ENCODE measurements at places on chromosomes 3 and 15.

DNA sequence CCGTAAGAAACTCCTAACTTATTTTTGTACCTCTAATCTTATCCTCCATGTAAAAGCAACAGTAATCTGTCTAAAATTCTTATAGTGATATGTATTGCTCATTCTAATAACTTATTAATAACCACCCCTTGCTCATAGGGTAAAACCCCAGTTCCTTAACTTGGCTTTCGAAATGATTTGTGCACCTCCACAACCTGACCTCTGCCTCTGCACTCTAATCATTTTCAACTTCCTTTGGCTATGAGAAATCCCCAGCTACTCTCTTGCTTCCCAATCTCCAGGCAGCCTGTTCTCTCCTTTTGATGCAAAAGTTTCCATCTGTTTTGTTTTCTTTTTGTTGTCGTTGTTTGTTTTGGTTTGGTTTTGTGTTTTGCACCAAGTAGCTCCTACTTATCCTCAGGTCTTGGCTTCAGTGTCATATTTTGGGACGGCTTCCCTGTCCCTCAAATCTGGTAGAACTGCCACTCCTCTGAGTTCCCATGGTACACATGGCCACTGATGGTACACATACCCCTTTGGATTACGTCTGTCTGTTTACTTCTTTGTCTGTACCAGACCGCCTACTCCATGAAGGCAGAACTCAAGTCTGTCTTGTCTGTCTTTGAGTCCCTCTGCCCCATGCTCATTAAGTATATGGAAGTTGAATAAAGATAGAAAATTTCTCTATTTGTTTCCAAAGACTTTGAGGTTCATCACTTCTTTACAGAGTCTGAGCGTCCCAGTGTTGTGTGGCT lies 105.6 kb upstream of the TGFBR2 start:
- no peak for DNase-seq

DNA sequence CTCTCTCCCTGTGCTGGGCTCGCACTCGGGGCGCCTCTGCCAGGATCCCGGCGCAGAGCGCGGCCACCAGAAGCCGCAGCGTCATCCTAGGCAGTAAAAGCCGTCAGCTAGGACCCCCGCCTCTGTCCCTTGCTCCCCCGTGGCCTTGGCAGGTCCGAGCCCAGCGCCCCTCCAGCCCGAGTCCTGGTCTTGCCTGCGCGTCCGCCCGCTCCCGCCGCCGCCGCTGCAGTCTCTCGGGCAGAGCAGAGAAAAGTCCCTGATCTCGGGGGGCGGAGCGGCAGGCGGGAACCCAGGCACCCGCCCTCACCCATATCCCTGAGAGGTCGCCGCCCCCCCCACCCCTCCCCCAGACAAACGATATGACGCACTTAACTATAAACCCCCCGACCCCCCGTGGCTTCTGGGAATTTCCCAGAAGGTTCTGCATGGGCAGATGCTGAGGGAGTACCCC lies at the start of gene COL7A1:
TSS of gene COL7A1 (minus strand) at position 255 of the 451 bp plus-strand sequence. CDS start at position 85, 170 bp downstream.
- DNase-seq, result no peak

DNA sequence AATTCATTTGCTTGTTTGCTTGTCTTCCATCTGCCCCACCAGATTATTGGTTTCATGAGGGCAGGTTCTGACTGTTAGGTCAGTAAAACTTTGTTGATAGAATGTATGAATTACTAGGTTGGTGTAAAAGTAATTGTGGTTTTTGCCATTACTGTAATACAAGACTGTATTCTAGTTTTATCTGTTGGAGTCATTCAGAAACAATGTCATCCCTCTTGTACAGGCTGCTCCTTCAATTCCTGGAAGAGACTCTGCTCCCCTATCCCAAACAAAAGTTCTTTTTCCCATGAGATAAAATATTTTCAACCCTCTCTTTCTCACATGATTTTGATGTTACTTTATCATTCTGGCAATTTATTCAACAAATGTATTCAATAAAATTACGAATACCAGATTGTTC lies 115.0 kb downstream of the CHST2 start:
- no peak for DNase-seq

- DNase-seq, result no peak
Observed at GRCh38 chr3:190892395-190892902, 30.0 kb upstream of the GMNC start.

DNA sequence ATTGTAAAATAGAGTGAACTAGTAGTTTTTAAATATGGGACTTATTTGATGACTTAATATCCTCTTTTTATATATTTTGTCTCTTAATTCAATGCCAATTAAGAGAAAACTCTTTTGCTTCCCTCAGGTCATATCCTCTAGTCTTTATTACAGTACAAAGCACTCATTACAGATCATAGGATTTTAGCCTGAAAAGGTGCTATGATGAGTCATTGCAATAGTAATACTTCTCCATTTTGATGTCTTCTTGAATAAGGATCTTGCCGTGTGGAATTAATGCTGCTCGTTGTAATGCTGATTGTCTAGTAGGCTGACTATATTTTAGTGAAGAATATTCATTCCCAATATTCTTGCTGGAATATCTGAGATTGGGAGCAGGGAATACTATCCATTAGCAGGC lies 612.2 kb upstream of the GOLIM4 start:
- no peak for DNase-seq

DNA sequence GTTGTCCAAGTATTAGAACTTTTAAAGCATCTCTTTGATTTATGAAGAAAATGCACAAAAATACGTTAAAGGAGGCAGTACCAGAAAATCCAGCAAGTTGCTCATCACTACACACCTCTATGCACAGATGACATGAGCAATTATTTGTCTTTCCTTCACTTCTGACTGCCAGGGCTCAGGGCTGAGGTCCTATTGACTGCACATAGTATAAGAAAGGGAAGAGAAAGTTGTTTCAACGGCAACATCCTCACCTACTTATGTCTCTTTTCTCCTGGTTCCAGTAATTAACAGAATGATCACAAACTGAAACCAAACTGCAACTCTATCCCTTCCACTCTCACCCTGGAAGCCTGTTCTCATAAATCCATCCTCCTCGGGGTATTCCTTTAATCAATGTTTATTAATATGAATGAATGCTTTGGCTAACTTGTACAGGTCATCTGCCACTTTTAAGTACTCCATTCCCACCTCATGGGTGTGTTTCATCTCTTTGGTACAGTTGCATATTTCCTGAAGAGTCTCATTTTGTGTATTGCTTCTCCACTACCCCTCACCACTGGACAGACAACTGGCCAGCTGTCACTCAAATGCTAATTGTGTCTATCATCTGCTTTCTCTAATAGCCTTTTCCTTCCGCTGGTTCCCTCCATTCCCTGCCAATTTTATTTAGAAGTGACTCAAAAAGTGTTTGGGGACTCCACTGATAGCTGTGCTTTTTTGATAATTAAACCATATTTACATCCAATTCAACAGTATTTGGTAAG lies 34.5 kb downstream of the RAB27A start:
- no peak for DNase-seq

- no peak for DNase-seq
Observed at GRCh38 chr3:25056036-25056755, 371.9 kb upstream of the RARB start.

- DNase-seq, result no peak
Observed at GRCh38 chr3:9881441-9881840, 1.4 kb upstream of the CIDEC start.

- no peak for DNase-seq
Observed at GRCh38 chr15:49953421-49953820, 165.6 kb downstream of the ATP8B4 start.

DNA sequence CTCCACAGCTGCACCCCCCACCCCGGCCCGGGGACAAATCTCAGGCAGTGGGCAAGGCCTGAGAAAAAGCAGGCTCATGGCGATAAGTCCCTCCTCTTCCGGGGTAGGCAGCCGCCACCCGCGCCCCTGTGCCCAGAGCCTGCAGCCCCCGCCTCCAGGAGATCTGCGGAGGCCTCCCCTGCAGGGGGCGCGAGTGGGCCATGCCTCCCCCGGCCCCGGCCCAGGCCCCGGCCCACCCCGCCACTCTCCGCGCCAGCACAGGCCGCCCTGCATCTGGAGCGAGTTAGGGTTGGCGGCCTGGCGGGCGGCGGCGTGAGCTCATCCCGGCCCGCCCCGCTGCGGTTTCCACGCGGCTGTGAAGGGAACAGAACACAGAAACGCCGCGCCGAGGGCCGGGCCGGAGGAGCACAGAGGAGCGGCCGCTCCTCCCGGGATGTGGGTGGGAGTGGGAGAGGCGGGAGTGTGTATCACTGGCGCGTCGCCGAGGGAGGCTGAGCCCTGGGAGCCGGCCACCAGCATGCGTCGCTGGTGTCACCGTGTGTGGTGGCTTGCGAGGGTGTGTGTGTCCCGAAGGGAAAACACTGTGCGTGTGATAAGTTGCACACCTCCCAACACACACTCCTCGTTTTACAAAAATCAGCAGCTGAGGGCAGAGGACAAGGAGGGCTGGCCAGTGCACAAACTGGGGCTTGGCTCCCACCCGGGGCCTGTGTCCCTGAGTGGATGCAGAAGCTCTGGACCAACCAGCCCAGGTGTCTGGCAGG lies 17.2 kb downstream of the MYL3 start:
- DNase-seq, result peak; percentile 53

DNA sequence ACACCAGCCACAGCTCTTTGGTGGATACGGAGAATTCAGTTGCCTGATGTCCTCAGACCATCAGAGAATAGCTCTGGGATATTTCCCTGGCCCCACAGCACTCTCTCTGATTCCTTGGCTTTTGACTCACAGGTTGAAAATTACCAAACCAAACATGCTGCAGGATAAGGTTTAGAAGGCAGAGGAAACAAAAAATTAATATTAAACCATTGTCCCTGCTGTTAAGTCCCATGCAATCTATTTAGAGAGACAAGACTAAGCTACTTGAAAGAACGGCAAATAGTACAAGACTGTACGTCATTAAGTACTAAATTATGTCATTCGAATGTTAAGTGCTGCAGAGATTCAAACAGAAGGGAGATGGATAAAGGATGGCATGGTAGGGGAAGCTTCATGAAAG lies 501.4 kb downstream of the MECOM start:
- DNase-seq, result no peak

DNA sequence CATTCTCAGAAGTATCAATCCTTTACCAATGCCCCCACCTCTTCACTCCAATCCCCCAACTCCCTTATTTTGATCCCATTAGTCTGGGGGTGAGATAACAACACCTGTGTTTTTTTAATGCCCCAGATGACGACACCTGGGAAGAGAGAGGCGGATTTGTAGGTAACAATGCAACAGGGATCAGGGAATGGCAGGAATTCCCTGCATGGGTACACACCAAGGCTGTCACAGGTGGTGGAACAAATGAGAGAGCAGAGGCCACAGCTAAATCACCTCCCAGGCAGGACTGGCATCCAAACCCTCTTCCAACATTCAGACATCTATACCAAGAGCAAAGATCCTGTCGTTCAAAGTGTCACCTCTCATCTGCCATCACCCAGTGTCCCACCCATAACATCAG lies 319.2 kb upstream of the TRIM42 start:
- DNase-seq, result no peak

DNA sequence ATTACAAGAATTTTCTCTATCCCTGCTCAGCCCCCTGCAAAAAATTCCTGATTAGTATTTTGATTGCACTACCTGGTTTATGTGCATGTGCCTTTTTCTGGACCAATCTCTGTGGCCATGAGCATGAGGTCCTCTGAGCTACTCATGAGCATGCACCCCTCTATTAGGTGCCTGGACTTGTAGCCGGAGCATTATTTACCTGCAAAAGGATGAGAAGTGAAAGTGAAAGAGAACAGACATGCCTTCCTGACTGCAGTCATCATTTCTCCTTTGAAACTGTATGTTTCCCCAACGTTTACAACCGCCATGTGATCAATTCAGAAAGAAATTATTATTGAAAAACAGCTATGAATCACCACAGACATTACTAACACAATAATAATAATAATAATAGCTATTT lies 1008.8 kb downstream of the ROBO2 start:
- DNase-seq, result no peak

DNA sequence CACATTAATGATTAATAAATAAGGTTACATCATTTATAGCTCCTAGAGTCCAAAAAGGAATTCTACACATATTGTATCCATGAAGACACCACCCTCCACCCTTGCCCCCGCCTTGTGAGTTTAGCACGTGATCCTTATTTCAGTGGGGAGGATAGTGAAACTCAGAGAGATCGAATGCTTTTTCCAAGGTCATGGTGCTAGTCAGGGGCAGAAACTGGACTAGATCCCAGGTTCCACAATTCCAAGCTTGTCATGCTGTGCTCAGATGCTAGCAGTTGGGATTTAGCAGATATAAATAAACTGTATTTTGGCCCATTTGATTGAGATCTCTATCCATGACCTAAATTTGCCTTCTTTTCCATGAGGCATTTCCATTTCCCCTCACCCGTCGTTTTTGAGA lies 227.4 kb upstream of the THRB start:
- no peak for DNase-seq

DNA sequence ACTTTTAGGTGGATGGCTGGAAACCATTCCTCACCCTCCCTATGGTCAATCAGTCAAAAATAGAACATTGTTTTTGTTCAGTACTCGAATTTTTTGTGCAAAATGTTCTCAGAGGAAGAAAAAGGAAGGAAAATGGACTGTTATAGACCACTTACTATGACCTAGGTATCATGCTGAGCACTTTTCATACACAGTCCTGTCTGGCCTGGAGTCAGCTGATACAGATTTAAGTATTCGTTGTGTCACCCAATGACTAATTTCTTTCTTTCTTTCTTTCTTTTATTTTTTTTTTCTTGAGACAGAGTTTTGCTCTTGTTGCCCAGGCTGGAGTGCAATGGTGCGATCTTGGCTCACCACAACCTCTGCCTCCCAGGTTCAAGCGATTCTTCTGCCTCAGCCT lies 29.1 kb upstream of the TNIK start:
- no peak for DNase-seq

GRCh38 chr3:146550743-146551510 lies 6.5 kb upstream of the PLSCR1 start:
- no peak for DNase-seq

GRCh38 chr3:143081844-143082778 lies 37.5 kb upstream of the CHST2 start:
- no peak for DNase-seq

DNA sequence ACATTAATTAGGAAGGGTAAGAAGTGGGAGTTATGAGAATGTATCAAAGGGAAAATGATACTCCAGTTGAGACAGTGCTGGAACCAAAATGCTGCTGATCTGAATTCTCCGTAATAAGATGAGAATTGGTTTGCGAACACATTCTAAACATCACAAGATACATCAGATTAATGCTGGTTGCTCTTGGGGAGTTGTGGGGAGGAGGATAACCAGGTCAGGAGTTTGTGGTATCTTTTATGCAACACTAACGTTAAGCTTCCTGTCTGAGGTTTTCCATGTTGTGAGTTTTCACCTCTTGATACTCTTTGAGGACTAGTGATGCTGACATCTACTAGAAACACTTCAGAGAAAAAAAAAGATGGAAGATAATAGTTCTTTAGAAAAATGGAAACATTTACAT lies 47.2 kb downstream of the PPARG start:
- DNase-seq, result no peak
